ENCODE measurements at places on chromosomes 3 and 15.

DNA sequence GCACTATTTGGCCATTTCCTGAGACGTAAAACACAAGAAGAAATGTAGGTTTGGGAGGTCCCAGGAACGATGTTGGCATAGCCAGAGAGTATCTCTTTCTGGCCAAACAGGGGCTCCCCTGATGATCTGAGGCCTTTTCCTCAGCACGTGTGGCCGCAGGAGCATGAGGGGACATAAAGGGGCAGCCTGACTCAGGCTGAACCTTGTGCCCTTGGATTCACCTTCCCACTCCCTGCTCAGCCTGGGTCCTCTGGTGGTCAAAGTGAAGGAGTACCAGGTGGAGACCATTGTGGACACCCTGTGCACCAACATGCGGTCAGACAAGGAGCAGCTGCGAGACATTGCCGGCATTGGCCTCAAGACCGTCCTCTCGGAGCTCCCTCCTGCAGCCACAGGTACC, 10.6 kb downstream of the CAND2 start:
- DNase-seq = no peak

- DNase-seq = peak; percentile 34
Measured at GRCh38 chr15:55993804-55994560, 570 bp upstream of the NEDD4 start.

GRCh38 chr15:64571857-64572291, 111.5 kb downstream of the ZNF609 start:
- no peak for DNase-seq

- no peak for DNase-seq
Measured at GRCh38 chr3:143601723-143602484, 246.4 kb downstream of the SLC9A9 start.

DNA sequence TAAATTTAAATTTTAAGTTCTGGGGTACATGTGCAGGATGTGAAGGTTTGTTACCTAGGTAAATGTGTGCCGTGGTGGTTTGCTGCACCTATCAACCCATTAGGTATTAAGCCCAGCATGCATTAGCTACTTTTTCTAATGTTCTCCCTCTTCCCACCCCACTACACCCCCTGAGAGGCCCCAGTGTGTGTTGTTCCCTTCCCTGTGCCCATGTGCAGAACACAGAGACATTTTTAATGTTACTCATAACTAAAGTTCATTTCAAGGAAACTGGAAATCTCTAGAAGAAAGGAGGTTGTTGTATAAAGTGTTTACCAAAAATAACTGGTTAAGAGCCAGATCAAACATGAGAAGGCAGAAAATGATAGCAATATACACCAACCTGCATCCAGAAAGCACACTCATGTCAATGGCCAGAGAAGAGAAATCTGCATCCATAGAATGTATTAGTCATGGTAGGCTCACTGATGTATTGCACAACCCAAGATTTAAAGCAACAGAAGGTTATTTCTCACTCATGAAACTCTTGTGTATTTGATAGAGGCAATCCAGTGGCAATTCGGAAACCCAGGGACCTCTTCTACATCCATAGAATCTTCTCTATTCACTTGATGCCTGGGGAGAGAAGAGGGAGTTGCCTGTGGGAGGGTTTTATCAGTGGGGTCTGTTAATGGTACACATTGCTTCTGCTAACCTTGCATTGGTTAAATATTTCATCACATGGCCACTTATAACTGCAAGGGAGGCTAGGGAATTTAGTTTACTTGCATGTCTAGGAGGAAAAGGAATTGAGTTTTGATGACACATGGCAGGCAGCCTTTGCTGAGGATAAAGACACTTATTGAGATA, 321.9 kb upstream of the RASGRP1 start:
- DNase-seq = no peak

DNA sequence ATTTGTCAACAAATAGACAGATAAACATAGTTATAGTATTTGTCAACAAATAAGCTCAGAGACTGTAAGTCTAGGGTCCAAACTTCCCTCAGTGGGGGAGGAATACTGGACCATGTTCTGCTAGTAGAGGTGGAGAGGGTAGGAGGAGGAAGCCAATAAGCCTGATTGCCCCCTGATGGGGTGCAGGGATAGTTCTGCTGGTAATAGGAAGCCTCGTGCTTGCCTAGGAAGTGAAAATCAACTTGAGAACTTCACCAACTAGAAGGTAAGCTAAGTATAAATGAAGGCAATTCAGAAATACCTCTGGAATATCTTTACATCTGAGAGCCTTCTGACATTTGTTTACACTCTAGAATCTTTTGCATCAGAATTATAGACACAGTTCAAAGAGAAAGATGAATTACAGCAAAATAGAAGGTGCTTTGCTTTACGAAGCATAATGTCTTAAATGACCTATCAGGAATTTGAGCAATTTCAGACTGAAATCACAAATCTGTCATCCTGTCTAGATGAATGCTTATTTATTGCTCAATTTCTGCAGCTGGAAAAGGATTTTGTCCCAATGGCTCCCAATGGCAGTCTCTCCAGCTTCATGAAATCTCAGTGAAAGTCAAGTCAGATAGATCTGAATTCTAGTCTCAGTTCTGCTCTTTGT, 225.6 kb upstream of the TBC1D5 start:
- DNase-seq = no peak

GRCh38 chr3:41508063-41508696, 308.9 kb downstream of the CTNNB1 start:
- DNase-seq = no peak

- no peak for DNase-seq
Measured at GRCh38 chr3:190229632-190230424, 92.4 kb downstream of the CLDN1 start.

- DNase-seq = no peak
Measured at GRCh38 chr15:65087411-65087810, 10.9 kb downstream of the KBTBD13 start.

DNA sequence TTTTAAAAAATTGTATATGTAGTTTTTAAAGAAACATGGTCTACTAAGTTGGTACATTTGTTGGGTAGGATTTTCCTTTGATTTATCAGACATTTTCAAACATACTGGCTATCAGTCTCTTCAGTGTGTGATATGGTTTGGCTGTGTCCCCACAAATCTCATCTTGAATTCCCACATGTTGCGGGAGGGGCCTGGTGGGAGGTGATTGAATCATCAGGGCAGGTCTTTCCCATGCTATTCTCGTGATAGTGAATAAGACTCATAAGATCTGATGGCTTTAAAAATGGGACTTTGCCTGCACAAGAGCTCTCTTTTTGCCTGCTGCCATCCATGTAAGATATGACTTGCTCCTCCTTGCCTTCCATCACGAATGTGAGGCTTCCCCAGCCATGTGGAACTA, 121.9 kb downstream of the ABI3BP start:
- DNase-seq = no peak

- no peak for DNase-seq
Measured at GRCh38 chr15:28885128-28885629, 595 bp upstream of the APBA2 start.

DNA sequence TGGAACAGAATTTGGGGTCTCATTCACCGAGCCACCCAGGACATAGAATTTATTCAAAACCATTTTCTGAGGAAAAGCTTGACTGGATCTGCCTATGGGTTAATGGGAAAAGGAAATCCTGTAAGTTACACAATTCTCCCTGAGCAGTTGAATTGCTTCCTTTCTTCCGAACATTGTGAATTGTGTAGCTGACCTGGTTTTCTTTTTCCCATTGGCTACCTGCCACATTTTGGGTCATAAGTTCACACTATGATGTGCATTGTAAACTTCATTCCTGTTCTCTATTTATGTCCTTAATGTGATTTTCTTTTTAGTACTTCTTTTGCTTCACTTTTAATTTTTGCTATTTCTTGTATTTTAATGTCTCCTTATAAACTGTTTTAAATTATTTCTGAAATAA, 386.0 kb upstream of the LRRC3B start:
- DNase-seq = no peak

GRCh38 chr15:63373330-63373729, 8.3 kb downstream of the CA12 start:
- no peak for DNase-seq

DNA sequence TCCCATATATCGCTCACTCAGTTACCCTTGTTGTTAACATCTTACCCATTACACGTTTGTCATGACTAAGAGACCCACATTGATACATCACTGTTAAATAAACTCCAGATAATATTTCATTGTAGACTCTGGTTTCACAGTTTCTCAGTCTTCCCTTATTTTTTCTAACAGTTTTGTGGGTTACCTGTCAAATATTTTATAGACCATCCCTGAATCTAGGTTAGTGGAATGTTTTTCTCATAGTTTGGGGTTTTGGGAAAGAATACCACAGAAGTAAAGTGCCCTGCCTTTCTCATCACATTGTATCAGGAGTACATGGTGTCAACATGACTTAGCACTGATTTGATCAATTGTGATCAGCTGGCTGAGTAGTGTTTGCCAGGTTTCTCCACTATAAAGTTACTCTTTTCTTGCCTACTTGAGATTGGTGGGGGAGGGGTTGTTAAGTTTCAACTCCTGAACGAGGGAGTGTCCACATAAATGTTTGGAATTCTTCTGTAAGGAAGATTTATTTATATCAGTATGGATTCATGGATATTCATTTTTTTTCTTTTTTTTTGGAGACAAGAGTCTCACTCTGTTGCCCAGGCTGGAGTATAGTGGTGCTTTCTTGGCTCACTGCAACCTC, 25.9 kb downstream of the RNF111 start:
- no peak for DNase-seq

- DNase-seq = no peak
Measured at GRCh38 chr3:185207931-185208746, 45.7 kb downstream of the EHHADH start.

DNA sequence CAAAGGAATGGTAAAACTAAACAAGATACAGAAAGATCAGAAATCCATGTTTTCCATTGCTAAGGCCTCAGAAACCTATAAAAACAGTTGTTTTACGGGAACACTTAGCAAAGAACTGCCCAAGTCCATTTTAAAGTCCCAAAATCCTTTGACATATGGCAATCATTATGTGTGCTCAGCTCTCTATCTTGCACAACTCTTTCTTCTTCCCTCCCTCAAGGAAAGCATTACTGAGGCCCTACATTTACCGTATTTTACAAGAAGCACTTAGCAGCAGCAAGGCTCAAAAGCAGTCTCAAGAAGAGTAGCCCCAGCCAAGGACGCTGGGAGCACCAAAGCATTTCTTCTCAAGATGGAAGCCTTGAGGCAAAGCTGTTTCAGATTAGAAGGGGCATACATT, 169.6 kb upstream of the LRTM1 start:
- DNase-seq = no peak

DNA sequence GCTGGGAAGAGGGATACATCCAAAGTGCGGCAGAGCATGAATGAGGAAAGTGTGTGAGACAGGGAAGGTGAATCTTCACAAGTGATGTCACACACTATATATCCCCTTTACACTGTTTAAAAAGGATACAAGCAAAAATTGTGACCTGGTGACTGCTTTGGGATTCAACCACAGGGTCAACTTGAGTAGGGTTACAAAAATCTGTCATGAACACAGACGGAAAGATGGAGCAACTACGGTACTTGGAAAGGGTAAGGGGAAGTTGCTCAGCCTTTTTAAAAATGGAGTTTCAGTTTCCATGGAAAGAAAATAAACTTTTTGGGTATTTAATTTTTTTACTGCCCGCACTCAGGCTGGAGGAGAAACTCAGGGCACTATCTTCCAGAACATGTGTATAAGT, 60.3 kb downstream of the B3GNT5 start:
- no peak for DNase-seq

DNA sequence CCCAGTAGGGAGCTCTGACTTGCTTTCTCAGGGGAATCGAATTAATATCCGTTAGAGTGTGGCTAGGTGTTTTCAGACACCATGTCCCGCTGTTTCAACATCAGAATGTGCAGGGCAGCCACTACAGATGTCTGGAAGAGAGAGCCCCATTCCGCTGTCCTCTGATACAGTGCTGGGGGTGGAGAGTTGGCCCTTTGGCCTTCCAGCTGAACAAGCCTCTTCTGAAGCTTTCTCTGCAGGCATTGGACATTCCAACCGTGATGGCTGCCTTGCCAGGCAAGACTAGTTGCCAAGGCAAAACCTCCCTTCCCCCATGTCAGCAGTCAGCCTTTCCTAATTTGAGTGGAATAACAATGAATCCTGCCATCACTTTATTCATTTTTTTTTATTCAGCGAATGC, 1.5 kb downstream of the FAH start:
- DNase-seq = no peak

- DNase-seq = no peak
Measured at GRCh38 chr3:143865302-143865701, 17.0 kb upstream of the SLC9A9 start.

GRCh38 chr3:160950542-160950941, 154.6 kb downstream of the B3GALNT1 start:
- peak; percentile 24 for DNase-seq

GRCh38 chr3:37173806-37174205, 576 bp downstream of the LRRFIP2 start:
- DNase-seq = no peak

DNA sequence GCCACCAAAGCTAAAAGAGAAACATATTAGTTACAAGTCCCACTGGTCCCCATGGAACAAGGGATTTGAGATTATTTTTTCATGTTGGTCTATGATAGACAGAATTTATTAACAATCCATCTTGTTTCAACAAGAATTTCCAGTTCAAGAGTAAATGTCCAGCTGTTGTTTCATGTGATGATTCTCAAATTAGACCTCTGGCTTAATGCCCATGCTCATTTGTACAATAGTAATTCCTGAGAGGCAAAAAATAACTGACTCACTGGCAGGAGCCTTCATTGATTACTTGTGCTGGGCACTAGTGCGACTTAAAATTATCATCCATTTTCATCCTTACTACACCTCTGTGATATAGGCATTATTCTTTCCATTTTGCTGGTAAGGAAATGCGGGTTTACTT, 171.3 kb downstream of the ITPR1 start:
- DNase-seq = no peak

- DNase-seq = no peak
Measured at GRCh38 chr3:150059241-150059640, 88.5 kb upstream of the PFN2 start.

DNA sequence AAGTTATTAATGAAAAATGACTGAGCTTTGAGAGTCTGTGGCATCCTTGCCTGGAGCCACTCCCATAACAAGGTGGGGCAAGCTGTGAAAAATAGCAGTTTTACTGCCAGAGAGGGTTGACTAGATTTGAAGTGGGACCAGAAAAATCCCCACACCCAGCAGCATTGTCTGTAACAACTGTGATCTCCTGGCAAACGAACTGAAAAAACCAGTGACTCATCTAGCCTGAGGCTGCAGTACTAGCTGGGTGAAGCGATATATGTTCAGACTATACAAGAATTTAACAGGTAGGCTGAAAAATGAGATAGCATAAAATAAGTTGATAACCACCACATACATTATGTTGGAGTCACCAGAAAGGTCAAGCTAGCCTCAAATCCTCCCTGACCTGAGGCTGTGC, 64.0 kb downstream of the DPH6 start:
- DNase-seq = no peak

DNA sequence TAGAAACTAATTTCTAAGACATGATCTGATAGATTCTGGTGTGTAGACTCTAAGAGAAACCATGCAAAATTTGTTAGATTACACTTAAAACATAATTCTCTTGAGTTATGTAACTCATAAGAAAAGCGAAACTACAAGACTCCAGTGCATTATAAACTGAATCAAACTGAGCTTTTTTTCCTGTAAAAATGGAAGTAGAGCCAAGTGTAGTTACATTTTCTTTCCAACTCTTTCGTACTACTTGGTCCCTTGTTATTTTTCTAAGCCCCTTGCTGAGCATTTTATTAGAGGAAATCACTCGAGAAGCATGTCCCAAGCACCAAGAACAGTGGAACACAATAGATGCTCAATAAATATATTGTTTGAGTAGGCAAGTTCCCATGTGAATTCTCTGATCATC, 130.2 kb downstream of the GADL1 start:
- no peak for DNase-seq
